ENCODE measurements at places on chromosomes 3 and 15. TPM values are rescaled to one million over a fixed set of nuclear protein-coding genes. Genes with fewer than 3 reads are reported as not detected.
A peak's percentile ranks its signal among the peaks of the same experiment; 100 is the strongest.

- H3K4me1 ChIP-seq = peaks cover 5% of the 10 kb centered on the region
- no peak overlapping the region for H3K4me3 ChIP-seq
- H3K27ac ChIP-seq = no peak overlapping the region
- H3K36me3 ChIP-seq = no peaks in the 10 kb centered on the region
These were observed 31.5 kb upstream of the SLC6A6 start for GRCh38 chr3:14370720-14371572.

DNA sequence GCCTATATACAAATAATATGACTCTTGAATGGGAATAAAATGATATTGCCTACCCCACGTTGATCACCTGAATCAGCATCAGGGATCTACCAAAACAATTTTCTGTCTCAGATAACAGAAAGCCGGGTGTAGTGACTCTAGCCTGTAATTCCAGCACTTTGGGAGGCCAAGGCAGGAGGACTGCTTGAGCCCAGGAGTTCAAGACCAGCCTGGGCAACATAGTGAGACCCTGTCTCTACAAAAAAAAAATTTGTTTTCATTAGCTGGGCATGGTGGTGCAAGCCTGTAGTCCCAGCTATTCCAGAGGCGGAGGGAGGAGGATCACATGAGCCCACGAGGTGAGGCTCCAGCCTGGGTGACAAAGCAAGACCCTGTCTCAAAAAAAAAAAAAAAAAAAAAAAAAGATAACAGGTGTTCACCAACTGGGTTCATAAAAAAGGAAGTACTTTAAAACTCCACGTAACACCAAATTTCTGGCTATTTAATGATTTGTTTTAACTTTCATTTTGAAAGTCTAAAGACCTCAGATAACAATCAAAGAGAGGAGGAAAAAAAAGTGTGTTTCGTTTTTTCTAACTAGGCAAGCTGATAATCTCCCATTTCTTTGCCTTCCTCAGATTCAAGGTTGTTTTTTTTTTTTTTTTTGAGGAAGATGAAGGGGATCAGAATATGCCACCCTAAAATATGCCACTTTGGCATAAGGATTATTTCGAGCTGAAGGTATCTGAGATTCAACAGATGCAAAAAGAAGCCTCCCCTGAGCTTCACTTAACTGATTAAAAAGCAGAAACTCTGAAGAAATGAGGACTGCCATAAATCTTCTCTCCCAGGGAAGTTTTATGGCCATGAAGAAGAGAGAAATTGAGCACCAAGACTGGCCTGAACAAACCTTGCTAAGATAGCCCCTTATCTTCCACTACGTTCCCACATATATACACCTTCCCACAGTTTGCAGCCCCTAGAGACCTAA, 44.1 kb downstream of the TRANK1 start:
- no peak for DNase-seq
- peak overlapping the region; percentile 16 for H3K4me3 ChIP-seq
- H3K36me3 ChIP-seq = peaks cover 86% of the 10 kb centered on the region
- H3K27me3 ChIP-seq = no peaks in the 10 kb centered on the region

- peak overlapping the region; percentile 90 for H3K27ac ChIP-seq
- H3K4me1 ChIP-seq = peaks cover 37% of the 10 kb centered on the region
- H3K27me3 ChIP-seq = no peaks in the 10 kb centered on the region
- no peak for DNase-seq
These were observed 1.2 kb downstream of the PARP16 start for GRCh38 chr15:65285291-65286068.

SPATA12 gene
- not detected for total RNA-seq

DNA sequence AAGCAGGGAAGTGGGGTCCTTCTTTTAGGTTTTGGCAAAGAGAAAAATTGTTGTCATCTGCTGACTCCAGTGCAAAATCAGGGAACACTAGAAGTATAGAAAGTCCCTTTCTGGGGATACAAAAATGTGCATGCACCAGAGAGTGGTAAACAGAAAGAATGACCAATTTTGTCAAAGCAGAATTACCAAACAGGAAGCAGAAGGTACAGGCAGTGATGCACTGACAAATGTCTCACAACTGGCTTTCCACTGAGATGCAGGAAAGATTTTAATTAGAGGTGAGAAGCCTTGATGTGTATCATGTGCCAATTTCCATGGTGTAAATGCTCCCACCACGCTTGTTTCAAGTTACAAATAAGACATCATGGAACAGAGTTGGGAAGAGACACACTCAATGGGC, 66.0 kb downstream of the TRIM69 start:
- peaks cover 6% of the 10 kb centered on the region for H3K27me3 ChIP-seq
- no peak overlapping the region for H3K4me3 ChIP-seq
- no peak overlapping the region for H3K27ac ChIP-seq
- no peak for DNase-seq
- H3K36me3 ChIP-seq = no peaks in the 10 kb centered on the region

- peaks cover 56% of the 10 kb centered on the region for H3K4me1 ChIP-seq
- H3K27me3 ChIP-seq = no peaks in the 10 kb centered on the region
- H3K4me3 ChIP-seq = no peak overlapping the region
- no peak overlapping the region for H3K27ac ChIP-seq
- no peak for DNase-seq
- H3K36me3 ChIP-seq = peaks cover 66% of the 10 kb centered on the region
These were observed 6.4 kb downstream of the DUT start for GRCh38 chr15:48337607-48338006.

CNTN4 gene
- total RNA-seq = not detected

DNA sequence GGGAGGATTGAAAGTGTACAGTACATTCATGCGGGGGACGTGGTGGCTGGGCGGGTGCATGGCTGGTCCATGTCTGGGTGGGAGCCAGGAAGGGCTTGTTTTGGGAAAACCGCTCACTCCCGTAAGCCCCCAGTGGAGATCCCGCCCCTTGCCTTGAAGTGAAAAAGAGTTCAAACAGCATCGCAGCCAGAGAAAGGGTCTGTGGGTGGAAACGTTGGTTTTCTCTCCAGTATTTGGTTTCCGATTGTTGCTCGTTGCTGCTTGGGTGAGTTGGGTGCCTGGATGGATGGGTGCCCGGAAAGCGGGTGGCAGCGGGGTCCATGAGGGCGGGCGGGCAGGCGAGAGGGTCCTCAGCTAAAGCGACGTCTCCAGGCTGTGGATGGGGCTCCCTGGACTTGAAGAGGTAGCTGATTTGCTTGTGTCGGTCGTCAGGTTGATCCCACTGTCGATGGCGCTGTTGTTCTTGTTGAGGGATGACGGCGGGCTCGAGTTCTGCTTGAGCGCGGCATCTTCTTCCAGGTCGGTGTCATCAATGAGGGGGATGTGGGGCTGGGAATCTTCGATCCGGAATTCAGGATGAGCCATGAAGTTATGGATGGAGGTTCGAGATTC, 7.7 kb upstream of the SEC13 start:
- H3K4me3 ChIP-seq = no peak overlapping the region
- H3K27ac ChIP-seq = no peak overlapping the region
- H3K27me3 ChIP-seq = peaks cover 42% of the 10 kb centered on the region
- H3K4me1 ChIP-seq = peaks cover 2% of the 10 kb centered on the region
- DNase-seq = no peak
